ENCODE measurements at places on chromosomes 2 and 18.

- no peak for DNase-seq
Observed at GRCh38 chr2:203798296-203799087, 69.1 kb upstream of the CTLA4 start.

DNA sequence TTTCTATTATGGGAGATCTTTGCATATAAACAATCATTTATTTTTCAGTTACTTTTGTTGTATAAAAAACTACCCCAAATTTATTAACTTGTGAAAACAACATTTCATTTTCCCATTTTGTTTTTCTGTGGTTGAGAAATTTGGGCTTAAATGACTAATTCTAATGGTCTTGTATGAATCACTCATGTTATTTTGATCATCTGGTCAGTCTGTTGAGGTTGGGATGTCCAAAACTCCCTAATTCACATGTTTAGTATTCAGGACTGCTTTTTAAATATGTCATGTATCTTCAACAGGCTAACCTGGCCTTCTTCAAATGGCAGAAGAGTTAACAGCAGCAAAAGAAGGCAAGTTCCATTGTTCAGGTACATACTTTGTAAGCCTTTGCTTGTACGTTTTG is 788.1 kb downstream of the TRIB2 start:
- no peak for DNase-seq

DNA sequence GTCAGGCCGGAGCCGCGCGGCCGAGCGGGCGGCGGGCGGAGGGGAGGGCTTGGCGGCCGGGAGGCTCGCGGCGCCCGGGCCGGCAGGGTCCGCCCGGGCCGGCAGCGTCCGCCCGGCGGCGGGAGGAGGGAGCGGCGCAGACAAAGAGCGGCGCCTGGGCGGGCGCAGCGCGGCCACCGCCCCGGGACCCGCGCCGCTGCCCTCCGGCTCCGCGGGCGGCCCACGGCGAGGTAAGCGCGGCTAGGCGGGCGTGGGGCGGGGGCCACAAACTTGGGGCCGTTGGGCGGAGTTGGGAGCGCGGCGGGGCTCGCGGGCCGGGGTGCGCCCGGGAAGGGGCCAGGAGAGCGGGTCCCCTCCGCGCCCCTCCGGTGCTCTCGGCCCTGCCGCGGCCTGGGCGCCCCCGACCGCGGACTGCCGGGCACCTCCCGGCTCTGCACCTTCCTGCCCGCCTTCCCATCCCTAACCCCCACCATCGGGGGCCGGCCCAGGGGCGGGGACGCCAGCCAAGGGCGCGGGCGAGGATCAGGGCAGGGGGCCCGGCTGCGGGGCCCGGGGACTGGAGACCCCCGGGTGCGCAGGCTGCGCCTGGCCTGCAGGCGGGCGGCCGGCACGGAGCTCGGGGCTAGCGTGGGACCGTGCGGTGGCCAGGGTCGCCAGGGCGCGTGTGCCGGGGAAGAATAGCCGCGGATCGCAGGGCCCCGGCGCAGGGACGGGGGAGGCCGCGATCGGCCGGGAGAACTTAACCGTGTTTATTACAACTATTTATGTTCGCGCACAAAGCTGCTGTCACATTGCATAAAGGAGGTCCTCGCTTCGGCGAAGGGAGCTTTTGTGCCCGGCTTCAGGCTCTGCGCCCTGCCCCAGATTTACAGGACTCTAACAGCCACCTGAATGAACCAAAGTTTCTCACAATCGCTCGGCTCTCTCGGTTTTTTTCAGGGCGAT is at the start of gene NCK2:
Gene NCK2, plus strand, starts transcription at position 4 of the 945 bp plus-strand sequence. CDS start 110,152 bp downstream, outside the sequence.
- no peak for DNase-seq

DNA sequence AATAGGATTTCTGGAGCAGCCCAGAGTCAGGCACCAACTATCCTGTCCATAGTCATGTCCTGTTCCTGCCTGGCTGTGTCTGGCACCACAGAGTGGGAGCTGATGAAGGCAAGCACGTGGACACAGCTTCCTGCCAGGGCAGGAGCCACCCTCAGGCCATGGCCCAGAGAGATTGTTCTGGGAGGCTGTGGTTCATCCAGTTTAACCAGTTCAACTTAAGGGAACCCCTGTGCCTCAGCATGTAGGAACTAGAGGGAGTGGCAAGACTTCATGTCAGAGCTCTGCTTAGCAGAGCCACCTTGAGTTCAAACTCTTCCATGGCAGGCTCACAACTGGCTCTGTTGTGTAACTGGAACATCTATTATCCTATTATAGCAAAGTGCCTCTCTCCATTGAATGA is 73.2 kb upstream of the NCKAP5 start:
- DNase-seq: no peak

DNA sequence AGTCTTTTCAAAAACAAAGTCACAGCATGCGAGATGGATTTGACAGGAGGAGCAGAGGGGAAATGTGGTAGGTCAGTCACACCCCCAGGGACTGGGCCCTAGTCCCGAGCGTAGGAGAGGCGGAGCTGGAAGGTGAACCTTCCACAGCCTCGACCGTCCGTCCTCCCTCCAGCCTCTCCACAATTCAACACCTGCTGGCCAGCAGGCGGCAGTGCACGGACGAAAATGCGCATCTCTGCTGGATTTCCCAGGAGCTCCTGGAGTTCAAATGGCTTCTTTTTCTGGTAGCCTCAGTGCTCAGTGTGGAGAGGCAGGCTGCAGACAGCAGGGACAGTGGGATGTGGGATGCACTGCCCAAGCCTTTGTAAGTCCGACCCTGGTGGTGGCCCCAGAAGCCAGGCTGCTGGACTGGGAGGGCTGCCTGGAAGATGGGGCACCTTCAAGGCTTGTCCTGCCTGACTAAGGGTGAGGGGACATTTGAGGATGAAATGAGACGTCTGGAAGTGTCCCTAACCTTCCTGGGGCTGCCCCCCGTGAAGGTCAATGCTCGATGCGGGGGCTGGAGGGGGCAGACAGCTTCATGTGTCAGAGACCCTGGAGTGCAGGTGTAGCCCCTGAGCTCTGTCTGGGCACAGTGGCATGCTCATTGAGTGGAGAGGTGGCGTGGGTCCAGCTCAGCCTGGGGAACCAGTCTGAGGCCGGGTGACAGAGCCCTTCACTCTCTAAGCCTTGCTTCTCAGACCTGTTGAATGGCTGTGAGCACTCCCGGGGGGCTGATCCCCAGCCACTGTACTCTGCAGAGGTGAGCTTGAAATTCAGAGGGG is 189.5 kb downstream of the TFCP2L1 start:
- peak; percentile 77 for DNase-seq

DNA sequence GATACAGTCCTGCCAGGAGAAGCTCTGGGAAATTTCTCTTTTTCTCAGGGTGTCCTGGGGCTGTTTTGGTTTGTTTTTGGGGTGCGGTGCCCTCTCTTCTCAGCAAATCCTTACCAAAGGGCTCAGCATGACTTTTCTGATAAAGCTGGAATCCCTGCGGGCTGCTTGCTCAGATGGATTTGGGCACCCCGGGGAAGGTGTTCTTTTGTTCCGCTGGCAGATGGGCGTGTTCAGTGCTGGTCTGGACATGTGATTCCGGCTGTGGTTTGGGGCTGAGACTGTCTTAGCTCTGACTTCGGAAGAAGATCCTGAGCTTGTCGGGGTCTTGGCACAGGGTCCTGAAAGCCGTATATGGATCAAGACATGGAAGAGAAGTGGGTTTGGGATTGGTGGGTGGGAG is 134.2 kb upstream of the SPRED2 start:
- DNase-seq: no peak

DNA sequence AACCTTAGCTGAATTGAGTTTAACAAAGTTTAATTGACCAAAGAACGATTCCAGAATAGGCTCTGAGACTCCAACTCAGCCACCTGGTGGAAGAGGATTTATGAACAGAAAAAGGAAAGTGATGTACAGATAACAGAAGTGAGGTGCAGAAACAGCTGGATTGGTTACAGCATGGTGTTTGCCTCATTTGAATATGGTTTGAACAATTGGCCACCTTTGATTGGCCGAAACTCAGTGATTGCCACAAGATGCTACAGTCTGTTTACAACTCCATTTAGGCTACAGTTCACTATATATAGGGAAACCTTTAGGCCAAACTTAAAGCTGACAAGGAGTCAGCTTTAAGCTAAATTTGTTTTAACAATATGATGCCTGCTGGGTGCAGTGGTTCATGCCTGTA is 28.1 kb upstream of the SLC35G4 start:
- DNase-seq: no peak

DNA sequence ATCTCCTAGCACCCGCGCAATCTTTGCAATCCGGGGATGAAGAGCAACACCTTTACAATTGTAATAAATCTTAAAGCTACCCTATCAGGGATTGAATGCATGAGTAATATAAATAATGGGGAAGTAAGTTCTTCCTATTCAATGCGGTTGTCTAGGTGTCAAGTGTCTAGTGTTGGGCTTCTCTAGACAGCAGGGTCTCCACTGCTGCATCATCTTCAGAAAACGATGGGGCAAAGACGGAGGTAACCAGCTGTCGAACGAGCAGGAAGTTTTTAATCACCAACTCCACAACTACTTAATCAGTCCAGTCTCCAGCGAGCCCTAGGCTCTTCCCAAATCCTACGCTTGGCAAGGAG is 573 bp downstream of the STAM2 start:
- DNase-seq: no peak

GRCh38 chr2:146873646-146874259 is 971.1 kb upstream of the ACVR2A start:
- no peak for DNase-seq

- DNase-seq: no peak
Observed at GRCh38 chr2:24756789-24757188, 36.4 kb downstream of the PTRHD1 start.

DNA sequence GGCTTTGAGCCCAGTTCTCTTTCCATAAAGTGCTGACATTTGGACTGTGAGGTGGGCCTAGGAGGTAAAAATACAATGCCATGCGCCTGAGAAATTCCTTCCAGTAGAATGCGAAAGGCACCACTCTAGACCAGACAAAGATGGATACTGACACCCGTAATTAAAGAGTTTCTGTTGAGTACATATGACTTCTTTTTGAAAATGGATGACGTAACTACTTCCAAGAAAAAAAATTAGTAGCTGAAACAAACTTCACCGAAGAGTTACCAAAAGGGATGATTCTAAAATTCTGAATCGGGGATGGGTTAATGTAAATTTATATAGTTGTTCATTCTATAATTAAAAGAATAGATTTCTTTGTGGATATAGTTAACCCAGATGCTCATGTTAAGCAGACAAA is 146.8 kb downstream of the ALK start:
- DNase-seq: no peak

DNA sequence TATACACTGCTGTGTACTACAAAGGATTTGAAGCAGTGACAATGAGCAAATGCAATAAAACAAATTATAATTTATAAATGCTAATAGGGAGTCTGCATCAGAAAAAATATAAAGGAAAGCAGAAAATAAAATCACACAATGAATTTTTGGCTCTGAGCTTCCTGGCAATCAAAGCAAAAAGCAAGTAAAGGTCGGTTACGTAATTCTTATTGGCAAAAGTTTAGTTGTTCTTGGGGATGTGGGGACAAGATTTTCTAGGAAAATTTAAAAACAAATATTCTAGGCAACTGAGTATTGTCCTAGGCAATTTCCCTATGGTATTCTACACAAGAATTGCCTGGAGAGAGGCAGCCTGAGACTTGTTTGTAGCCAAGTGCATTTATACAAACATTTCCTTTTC is 1.8 kb downstream of the ORC2 start:
- no peak for DNase-seq

DNA sequence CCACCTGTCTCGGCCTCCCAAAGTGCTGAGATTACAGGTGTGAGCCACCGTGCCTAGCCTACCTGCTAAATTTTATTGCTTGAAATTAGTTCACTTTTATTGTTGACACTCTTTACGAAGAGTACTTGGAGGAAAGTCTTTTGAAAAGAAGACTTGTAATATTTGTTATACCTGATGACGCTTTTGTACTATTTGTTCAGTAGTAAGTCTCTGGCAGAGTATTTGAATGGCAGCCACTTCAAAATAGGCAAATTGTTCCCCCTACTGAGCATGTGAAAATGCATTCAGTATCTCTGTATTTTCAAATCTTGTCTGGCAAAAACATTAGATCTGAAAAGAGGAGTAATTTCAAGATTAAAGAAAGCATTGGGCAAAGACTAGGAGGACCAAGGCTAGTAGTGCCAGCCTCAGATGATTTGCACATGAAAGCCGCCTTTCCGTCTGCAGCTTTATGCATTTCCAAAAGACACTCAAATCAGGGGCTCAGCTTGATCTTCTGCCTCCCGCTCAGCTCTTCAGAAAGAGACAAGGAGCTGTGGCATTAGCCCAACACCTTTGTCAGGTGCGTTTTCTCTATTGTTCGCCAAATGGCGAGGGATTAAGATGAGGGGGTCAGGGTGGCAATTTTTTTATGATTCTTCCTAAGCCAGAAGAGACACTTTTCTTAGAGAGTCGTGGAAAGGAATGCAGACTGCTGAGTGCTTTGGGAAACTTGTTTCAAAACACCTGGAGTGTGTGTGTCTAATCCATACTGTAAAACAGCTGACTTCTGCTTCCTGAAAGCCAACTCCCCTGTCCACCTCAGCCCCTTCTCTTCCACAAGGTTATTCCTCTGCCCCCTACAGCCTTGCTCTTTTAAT is 18.8 kb upstream of the FOXI3 start:
- no peak for DNase-seq

DNA sequence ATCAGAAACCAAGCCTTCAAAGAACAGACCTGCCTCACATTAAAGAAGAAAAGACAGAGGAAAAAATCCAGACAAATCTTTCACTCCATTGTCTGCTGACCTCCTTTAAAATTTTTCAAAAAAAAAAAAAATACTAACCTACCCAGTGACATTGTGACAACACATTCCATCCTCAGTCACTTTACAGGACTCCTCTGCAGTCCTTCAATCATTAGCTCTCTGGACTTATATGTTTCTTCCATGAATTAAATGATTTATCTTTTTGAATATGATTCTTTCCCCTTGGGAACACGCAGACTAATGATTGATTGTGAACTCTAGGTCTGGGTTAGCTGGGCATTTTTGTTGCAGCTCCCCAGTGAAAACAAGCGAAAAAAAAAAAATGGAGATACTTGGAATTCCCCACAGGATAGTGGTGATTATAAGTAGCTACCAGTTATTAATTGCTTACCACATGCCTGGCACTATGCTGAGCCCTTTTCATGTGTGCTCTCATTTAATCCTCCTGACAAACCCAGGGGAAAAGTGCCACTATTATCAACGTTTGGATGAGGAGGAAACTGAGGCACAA is 261.3 kb upstream of the NCKAP5 start:
- no peak for DNase-seq

GRCh38 chr2:54634564-54635511 is 88.6 kb upstream of the EML6 start:
- peak; percentile 76 for DNase-seq

DNA sequence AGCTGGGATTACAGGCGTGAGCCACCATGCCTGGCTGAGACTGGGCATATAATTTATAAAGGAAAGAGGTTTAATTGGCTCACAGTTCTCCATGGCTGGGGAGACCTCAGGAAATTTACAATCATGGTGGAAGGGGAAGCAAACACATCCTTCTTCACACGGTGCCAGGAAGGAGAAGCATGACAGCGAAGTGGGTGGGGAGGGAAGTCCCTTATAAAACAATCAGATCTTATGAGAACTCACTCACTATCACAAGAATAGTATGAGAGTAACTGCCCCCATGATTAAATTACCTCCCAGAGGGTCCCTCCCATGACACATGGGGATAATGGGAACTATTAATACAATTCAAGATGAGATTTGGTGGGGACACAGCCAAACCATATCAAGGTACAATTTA is 7.8 kb upstream of the LCLAT1 start:
- no peak for DNase-seq
